Renal pelvis (tissue), 12 donors: ENCODE measurements at places on chromosomes 4 and X.

DNA sequence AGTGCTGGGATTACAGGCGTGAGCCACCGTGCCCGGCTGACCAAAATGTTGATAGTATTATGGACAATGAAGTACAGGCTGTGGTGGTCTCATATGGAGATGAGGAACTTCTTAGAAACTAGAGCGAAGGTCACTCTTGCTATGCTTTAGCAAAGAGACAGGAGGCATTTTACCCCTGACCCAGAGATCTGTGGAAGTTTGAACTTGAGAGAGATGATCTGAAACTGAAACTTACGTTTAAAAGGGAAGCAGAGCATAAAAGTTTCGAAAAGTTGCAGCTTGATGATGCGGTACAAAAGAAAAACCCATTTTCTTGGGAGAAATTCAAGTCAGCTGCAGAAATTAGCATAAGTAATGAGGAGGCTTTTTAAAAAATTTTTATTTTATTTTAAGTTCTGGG is 8.5 kb upstream of the CTAG2 start:
- DNase-seq, result no peak

DNA sequence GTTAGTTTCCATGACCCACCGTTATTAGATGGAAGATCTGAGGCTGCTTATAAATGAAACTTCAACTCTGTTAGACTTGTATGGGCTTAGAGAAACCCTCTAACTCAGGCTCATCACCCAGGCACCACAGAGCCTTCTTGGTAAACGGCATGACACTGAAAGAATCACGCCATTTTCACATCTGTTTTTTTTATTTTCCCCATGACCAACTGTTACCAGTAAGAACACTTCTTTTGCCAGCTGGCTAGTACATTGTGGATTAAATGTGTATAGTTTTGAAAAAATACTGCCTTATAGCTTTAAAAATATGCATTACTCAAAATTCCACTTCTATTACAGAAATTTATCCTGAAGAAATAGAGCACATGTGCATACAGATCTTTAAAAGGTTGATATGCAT is 48.0 kb upstream of the APELA start:
- DNase-seq, result no peak

DNA sequence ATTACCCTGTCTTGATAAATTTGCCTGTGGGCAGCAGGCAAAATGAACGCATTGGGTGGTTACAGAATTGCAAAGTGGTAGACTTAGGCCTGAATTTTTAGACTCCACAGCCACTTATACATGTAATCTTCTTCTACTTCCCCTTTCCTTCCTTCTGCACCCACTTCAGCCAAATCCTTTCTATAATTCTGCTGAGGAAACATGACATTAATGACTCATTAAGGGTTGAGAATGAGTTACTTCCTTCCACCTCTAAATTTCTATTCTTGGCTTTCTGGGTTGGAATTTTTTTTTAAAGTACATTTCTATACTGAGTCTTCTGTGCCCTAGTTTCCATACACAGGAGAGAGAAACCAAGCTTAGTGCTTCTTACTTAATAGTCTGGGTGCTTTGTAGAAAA is 10.1 kb downstream of the PAPSS1 start:
- no peak for DNase-seq

DNA sequence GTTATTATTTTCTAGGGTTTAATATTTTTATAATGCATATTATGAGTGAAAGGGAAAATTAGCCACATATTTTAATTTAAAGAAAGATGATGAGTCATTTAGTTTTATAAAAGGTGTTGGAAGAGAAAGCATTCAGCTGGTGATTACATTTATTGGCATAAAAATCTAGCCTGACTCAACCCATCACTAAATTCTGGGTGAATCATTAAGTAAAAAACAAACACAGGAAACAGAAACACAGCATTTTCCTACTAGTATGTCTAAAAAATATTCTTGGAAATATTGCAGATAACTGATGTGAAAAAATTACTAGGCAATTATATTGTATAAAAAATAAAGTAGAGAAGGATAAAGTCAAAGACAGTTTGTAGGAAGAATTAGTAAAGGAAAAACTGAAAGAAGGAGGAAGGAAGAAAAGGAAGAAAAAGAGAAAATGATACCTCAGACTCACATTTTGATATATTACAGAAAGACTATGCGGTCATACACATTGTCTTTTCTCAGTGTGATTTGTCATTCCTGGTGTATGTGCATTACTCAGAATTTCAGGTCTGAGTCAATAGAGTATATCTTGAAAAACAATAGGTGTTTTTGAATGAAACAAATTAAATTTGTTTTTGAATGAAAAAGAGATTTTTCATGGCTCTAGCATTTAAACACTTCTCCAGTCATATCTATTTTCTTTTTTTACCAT is 48.0 kb upstream of the SPOCK3 start:
- no peak for DNase-seq

GRCh38 chrX:101383679-101384205 is 2.2 kb downstream of the BTK start:
- peak; percentile 30 for DNase-seq

DNA sequence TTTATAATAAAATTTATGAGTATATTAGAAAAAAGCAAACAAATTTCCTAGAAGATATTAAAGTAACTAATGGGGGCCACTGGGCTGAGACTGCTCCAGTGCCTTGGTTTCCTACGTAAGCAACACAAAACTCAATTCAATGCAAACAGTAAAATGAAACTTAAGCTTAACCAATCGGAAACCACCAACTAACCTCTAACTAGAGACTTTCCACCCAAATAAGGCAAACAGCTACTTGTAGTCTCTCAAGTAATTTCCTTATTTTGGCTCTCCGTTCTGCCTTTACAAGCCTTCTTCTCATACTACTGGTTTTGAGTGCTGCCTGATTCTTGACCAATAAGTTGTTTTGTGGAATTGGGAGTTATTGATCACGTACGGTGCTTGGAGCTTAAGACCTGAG is 167.3 kb upstream of the VEGFC start:
- DNase-seq, result no peak

- DNase-seq, result no peak
Measured at GRCh38 chrX:110406822-110407221, 48.2 kb downstream of the RTL9 start.
